ENCODE measurements at places on chromosomes 4 and X. TPM values are rescaled to one million over a fixed set of nuclear protein-coding genes. Genes with fewer than 3 reads are reported as not detected.
A peak's percentile ranks its signal among the peaks of the same experiment; 100 is the strongest.

The IGBP1 gene
- total RNA-seq = 55.4 TPM

The PFKFB1 gene
- total RNA-seq = 0.87 TPM

The NKX3-2 gene
- total RNA-seq = 4.6 TPM

The ATP2B3 gene
- total RNA-seq = not detected

The USP51 gene
- total RNA-seq = 2.2 TPM

The AKAP14 gene
- not detected for total RNA-seq

The GYPE gene
- not detected for total RNA-seq

The P2RY8 gene
- total RNA-seq = 1.8 TPM

The MAGEA10 gene
- total RNA-seq = not detected

DNA sequence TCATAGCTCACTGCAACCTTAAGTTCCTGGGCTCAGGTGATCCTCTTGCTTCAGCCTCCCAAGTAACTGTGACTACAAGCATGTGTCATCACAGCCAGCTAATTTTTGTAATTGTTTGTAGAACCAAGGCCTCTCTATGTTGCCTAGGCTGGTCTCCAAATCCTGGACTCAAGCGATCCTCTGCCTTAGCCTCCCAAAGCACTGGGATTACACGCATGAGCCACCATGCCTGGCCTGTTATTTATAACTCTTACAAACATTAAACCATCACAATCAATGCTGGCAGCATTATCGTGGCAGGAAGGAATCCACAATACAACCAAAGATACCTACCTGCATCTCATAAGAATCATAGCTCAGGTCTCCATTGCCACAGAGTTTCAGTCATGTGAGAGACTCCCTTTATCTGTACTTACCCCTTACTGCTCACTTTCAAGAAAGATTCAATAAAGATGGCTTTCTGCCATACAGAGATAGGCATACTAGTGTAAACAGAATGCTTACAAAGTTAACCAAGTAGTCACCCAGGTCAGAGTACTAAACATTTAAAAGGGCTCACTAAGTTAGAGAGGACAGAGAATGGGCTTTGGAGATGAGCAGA lies 48.5 kb downstream of the SMIM31 start:
- H3K36me3 ChIP-seq = no peaks in the 10 kb centered on the region
- H3K4me3 ChIP-seq = no peak overlapping the region
- H3K4me1 ChIP-seq = no peaks in the 10 kb centered on the region
- DNase-seq = no peak
- H3K27ac ChIP-seq = no peak overlapping the region

- no peak overlapping the region for H3K27ac ChIP-seq
- peaks cover 4% of the 10 kb centered on the region for H3K4me1 ChIP-seq
- H3K36me3 ChIP-seq = no peaks in the 10 kb centered on the region
- no peak overlapping the region for H3K4me3 ChIP-seq
- H3K27me3 ChIP-seq = no peaks in the 10 kb centered on the region
Measured at GRCh38 chr4:14810568-14810967, 191.7 kb upstream of the CPEB2 start.

DNA sequence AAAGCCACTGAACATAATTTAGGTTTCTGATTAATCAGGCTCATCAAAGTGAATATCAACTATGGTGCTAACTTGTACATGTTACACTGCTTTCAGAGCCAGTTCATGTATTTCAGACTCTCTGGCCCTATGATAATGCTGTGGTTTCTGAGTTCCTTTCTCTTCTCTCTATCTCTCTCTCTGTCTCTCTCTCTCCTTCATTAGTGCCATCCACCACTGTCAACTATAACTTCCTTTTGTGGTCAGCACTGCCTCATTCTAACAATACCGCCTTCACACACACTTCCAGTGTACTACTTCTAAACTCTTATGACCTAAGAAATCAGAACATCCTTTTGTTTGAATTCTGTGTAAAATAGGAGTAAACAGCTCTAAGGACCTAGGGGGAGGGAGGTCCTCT lies 907.1 kb downstream of the RPA4 start:
- H3K27ac ChIP-seq = no peak overlapping the region
- no peaks in the 10 kb centered on the region for H3K36me3 ChIP-seq
- no peak overlapping the region for H3K4me3 ChIP-seq
- H3K27me3 ChIP-seq = no peaks in the 10 kb centered on the region
- no peaks in the 10 kb centered on the region for H3K4me1 ChIP-seq
- no peak for DNase-seq

DNA sequence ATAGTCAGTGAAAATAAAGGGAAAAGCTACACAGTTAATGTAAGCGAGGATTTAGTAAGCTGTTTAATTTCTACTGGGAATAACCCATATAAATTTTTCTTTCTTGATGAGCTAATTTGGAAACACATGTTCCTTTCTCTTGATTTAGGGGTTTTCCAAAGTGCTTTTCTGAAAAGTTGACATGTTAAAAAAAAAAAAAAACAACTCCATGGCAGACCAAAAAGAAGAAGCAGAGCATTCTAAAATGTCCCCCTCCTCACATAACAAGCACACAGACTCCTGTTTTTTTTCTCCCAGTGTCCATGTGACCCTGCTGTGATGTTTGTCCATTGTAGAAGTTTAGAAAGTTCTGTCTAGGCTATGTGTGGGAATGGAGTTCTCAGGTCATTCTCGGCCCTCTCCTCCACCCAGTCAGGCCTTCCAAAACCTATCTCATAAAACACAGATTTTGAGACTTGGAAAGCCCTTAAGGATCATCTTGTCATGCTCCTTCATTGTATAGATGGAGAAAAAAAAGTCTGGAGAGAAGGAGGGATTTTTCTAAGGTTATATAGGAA lies 792 bp downstream of the CLIC2 start:
- no peaks in the 10 kb centered on the region for H3K27me3 ChIP-seq
- DNase-seq = no peak
- H3K27ac ChIP-seq = peak overlapping the region; percentile 58

- peaks cover 10% of the 10 kb centered on the region for H3K4me1 ChIP-seq
- peaks cover 71% of the 10 kb centered on the region for H3K36me3 ChIP-seq
- H3K27me3 ChIP-seq = no peaks in the 10 kb centered on the region
- H3K27ac ChIP-seq = no peak overlapping the region
- no peak overlapping the region for H3K4me3 ChIP-seq
- DNase-seq = no peak
Measured at GRCh38 chr4:1367230-1367935, 20.4 kb downstream of the UVSSA start.

DNA sequence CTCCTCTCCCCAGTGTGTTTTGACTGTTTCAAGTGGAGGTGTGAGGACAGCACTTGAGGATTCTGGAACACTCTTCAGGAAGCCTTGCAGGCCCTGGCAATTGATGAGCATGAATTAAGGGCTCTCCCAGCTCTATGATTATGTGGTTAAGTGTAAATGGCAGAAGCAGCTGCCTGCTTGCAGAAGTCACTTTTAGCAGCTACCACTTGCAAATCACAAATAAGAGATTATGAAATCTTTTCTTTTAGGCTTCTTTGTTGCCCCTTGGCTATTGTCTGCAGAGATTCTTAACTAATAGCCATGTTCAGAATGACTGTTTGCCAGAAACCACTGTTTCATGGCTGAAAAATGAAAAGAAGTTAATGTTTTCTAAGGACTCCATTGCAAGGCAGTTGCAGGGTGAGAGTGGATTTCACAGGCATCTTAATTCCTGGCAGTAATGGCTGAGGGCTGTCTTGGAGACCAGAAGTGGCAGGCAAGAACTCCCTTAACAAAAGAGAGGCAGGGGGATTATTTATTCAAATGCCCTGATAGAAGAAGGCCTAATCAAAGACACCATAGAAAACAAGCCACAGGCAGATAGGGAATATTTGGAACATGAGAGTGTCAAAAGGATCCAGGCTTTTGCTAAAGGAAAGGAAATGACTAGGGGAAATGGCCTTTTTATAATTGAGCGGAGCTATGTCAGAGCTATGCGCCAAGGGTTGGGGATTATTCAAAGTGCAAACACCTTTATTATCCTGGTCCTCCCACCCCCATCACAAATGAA lies 8.3 kb upstream of the HOPX start:
- no peak for DNase-seq
- H3K4me3 ChIP-seq = no peak overlapping the region
- no peaks in the 10 kb centered on the region for H3K36me3 ChIP-seq
- H3K4me1 ChIP-seq = no peaks in the 10 kb centered on the region
- no peak overlapping the region for H3K27ac ChIP-seq

- H3K4me1 ChIP-seq = peaks cover 11% of the 10 kb centered on the region
- no peaks in the 10 kb centered on the region for H3K27me3 ChIP-seq
- H3K27ac ChIP-seq = peak overlapping the region; percentile 35
- no peaks in the 10 kb centered on the region for H3K36me3 ChIP-seq
- no peak overlapping the region for H3K4me3 ChIP-seq
- no peak for DNase-seq
Measured at GRCh38 chr4:69322055-69322454, 41.8 kb downstream of the UGT2B28 start.

DNA sequence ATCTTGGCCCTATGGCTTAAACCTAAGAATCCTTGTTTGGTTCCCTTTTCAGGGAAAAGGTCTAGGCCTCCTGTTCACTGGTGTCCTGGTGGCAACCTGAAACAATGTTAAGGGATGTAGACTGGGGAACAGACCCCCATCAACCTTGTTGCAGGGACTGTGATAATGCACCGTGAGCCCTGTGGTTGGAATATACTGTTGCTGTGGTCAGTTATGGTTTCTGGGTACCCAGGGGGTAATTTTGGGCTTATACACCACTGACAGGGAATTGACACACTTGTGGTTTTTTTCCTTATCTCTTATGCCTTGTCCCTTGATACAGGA lies 64.0 kb upstream of the WDR1 start:
- no peaks in the 10 kb centered on the region for H3K4me1 ChIP-seq
- no peaks in the 10 kb centered on the region for H3K36me3 ChIP-seq
- no peak overlapping the region for H3K27ac ChIP-seq
- no peak for DNase-seq
- H3K27me3 ChIP-seq = no peaks in the 10 kb centered on the region

DNA sequence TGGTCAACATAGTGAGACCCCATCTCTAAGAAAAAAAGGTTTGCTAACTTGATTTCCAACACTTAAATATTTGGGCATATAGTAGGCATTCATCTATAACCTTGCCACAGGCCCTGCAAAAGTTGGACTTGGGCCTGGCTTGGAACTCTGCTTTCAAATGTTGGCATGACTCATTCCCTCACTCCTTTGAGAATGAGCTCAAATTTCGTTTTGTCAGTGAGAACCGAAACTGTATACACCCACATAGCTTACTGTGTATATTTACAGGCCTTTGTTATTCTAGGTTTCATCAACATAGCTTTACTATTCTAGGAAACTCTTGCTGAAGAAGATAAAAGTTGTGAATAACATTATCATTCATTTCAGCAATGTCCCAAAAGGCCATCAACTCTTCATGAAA lies 88.7 kb upstream of the ELOVL6 start:
- H3K36me3 ChIP-seq = no peaks in the 10 kb centered on the region
- no peaks in the 10 kb centered on the region for H3K4me1 ChIP-seq
- DNase-seq = no peak

DNA sequence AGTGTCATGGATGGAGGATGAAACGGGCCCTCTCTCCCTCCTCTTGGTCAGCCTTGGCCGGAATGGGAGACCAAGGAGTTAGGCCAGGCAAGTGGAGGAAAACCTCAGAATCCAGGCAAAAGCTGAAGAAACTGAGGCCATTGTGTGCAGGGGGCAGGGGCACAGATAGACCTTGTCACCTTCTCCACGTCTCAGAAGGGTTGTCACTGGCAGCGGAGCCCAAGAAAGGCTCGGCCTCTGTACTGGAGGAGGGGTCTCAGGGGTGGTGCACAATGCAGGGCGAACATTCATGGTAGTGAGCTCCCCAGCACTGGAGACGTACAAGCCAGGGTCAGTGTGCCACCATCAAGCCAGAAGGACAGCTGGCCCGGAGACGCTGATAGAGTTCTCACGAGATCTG lies 139.5 kb downstream of the CPZ start:
- no peak overlapping the region for H3K4me3 ChIP-seq
- no peaks in the 10 kb centered on the region for H3K27me3 ChIP-seq
- no peak overlapping the region for H3K27ac ChIP-seq
- no peak for DNase-seq
- H3K36me3 ChIP-seq = no peaks in the 10 kb centered on the region
- H3K4me1 ChIP-seq = no peaks in the 10 kb centered on the region

GRCh38 chrX:40172401-40173142 lies 74.8 kb upstream of the BCOR start:
- peak overlapping the region; percentile 97 for H3K27ac ChIP-seq
- peaks cover 90% of the 10 kb centered on the region for H3K4me1 ChIP-seq
- H3K4me3 ChIP-seq = peak overlapping the region; percentile 42

- H3K27me3 ChIP-seq = no peaks in the 10 kb centered on the region
- H3K4me1 ChIP-seq = no peaks in the 10 kb centered on the region
- H3K36me3 ChIP-seq = no peaks in the 10 kb centered on the region
- DNase-seq = no peak
- no peak overlapping the region for H3K27ac ChIP-seq
- H3K4me3 ChIP-seq = no peak overlapping the region
Measured at GRCh38 chr4:100569196-100569595, 51.4 kb upstream of the EMCN start.

DNA sequence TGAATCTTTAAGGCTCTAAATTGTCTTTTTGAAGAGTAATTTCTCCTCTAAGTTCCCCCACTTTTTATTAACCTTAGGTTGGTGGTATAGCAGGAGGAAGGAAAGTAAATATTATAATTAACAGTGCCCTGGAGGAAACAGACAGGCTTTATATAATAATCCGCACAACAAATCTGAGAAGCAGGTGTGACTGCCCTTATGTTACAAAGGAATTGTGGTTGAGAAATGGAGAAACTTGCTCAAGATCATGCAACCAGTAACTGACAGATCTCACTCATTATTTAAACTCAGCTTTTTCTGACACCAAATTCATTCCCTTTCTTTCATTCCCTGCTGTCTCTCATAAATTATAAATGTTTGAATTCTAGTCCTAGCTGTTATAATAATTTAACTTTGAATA lies 282.0 kb downstream of the PPP3CA start:
- H3K27me3 ChIP-seq = no peaks in the 10 kb centered on the region
- H3K27ac ChIP-seq = no peak overlapping the region

DNA sequence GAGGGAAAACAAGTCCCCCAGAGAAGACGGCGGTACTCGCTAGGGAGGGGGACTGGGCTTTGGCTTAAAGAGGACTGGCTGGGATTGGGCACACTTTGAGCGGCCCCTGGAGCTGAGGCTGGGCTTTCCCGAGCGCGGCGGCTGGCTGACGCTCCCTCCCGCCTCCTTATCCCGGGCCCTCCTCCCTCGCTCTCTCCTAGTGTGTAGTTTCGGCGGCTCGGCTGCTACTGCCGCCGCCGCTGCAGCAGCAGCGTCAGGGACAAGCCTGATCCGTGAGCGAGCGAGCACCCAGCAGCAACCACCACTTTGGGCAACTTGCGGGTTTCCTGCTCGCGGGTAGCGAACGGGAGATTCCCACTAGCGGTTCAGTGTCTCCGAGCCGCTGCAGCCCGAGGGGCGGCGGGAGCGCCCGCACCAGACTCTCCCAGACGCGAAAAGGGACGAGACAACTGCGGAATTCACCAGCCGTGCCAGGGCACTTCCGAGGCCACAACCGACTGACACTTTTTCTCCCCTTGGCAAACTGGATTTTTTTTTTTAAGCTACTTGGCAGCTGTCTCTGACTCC lies 632 bp upstream of the PCDH7 start:
- H3K27me3 ChIP-seq = peaks cover 74% of the 10 kb centered on the region
- H3K27ac ChIP-seq = peak overlapping the region; percentile 80
